ENCODE measurements at places on chromosomes 6 and 20. TPM values are rescaled to one million over a fixed set of nuclear protein-coding genes. Genes with fewer than 3 reads are reported as not detected.

The DEFB132 gene
- not detected for total RNA-seq

The NUS1 gene
- total RNA-seq: 35.4 TPM

The SCP2D1 gene
- total RNA-seq: not detected

The PLCB1 gene
- total RNA-seq: 147 TPM

The MARCKS gene
- total RNA-seq: 193 TPM

The EYS gene
- total RNA-seq: 4.4 TPM

The DDO gene
- total RNA-seq: 0.63 TPM

The SLC44A4 gene
- 3.3 TPM for total RNA-seq

The GOPC gene
- 71.5 TPM for total RNA-seq

The ZNF133 gene
- total RNA-seq: 24.2 TPM
